ENCODE measurements at places on chromosomes 13 and 19.

- no peak for DNase-seq
Measured at GRCh38 chr13:97914540-97914939, 38.9 kb upstream of the IPO5 start.

DNA sequence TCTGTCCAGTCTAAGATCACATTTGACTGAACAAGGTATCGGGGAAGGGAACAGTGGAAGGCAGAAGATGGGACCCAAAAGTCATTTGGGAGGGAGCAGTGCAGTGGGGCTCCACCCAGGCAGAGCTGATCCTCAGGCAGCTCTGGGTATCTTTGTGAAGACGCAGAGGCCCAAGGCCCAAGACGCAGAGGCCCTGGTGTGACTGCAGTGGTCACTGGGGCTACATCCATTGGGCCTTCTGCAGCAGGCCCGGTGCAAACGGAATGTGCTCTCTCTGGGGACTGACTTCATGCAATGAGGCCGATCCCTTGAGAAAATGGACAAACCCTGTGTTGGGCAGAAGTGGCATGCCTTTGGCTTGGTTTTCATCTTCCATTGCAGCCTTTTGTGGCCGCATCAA lies 463.4 kb upstream of the ZNF507 start:
- no peak for DNase-seq

GRCh38 chr19:47158879-47159503 lies 28.4 kb downstream of the SAE1 start:
- no peak for DNase-seq

DNA sequence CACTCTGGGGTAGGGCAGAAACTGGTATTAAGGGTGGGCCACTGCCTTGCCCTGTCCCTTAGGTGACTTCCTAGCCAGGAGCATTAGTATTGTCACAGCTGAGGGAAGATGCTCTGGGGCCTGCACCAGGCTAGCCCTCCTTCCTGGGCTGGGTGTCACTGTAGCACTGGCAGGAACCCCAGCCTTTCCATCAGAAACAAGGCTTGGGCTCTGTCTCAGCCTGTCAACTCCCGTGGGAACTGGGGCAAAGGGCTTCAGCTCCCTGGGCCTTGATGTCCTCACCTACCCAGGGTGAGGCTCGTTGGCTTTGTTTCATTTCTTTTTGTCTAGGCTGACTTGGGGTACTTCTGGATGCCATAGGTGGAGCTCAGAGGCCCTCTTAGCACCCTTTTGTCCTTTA lies 18.0 kb downstream of the PAF1 start:
- DNase-seq, result no peak

- DNase-seq, result no peak
Measured at GRCh38 chr19:40414542-40415535, 1.7 kb upstream of the PRX start.

GRCh38 chr13:49086722-49087121 lies 111.0 kb downstream of the FNDC3A start:
- no peak for DNase-seq

GRCh38 chr19:50975766-50976165 lies 6.4 kb upstream of the KLK6 start:
- no peak for DNase-seq

GRCh38 chr13:113495494-113496210 lies 5.1 kb upstream of the DCUN1D2 start:
- DNase-seq, result no peak

DNA sequence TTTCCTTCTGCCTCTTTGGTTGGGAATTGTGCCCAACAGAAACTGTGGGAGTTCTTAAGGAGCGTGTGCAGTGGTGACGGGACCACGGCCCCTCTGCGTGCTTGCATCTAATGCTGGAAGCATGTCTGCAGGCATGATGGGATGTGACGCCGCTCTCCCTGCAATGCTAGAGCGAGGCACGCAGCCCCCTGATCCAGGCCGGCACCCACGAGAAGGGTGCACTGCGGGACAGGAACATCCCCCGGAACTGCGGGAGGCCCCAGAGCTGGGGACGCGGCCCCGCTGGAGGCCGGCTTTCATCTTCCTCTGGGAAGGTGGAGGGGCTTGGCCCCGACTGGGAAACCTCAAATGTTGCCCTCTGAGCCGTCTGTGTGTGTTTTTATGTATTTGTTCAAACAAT lies 32.7 kb downstream of the TMEM255B start:
- no peak for DNase-seq

GRCh38 chr13:83845106-83845505 lies 37.2 kb downstream of the SLITRK1 start:
- DNase-seq, result no peak

GRCh38 chr13:106491928-106492587 lies 43.4 kb downstream of the EFNB2 start:
- no peak for DNase-seq

- no peak for DNase-seq
Measured at GRCh38 chr19:13033819-13034611, 38.7 kb downstream of the NFIX start.

DNA sequence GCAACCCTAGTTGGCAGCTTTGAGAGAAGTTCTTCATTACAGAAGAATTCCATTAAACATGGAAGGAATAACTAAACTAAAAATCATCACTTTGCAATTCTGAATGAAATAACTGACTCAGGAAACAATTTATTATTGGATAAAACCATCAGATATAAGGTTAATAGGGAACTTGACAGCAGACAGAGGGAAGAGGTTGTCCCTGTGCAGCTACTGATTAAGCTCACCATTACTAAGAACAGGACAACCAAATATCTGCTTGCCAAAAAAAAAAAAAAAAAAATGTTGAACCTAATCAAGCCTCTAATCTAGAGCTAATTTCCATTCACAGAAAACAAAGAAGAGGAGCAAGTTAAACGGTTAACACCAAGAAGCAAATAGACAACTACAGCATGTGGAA lies 12.8 kb downstream of the N4BP2L2 start:
- DNase-seq, result no peak

DNA sequence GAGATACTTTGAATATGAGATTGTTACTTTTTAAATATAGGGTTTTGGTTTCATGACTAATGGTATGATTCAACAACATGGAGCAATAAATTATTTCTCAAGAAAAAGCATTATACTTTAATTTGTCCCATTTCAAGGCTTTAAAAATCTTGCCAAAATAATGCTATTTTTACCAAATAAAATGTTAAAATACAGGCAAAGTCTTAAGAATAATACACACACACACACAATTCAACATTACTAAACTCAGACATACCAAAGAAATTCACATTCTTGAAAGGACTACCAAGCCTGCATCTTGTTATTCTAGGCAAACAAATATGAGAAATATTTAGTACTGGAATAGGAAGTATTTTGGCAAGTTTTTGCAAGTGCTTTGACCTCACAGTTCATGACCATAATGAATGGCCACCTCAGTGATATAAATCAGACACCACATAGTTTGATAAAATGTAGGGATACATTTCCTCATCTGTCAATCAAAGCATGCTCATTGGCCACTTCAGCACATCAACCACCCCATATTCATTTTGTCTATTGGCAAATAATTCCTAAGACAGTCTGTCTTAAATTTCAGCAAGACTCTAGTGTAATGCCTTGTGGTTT lies 107.2 kb downstream of the NALCN start:
- DNase-seq, result no peak

DNA sequence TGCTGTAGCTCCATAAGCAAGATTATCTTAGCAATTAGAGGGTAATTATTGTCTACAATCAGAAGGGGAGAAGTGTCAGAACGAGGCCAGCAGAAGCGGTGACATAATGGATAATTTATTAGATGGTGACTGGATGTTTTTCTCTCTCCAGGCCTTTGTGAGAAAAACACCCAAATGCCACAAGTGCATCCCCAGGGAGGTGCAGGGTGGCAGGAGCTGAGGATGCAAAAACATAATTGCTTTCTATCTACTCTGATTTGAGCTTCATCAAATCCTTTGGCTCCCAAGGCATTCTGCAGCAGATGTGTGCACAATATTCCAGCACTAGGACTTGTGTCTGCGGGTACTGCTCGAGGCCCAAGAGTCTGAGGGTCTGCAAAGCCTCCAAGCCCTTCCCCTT lies 220.1 kb upstream of the SERP2 start:
- DNase-seq, result no peak

- no peak for DNase-seq
Measured at GRCh38 chr19:12647490-12648071, 19.0 kb downstream of the MAN2B1 start.

- DNase-seq, result no peak
Measured at GRCh38 chr13:28137596-28137995, 749 bp upstream of the PAN3 start.

- no peak for DNase-seq
Measured at GRCh38 chr19:9986787-9987281, 23.5 kb downstream of the COL5A3 start.

DNA sequence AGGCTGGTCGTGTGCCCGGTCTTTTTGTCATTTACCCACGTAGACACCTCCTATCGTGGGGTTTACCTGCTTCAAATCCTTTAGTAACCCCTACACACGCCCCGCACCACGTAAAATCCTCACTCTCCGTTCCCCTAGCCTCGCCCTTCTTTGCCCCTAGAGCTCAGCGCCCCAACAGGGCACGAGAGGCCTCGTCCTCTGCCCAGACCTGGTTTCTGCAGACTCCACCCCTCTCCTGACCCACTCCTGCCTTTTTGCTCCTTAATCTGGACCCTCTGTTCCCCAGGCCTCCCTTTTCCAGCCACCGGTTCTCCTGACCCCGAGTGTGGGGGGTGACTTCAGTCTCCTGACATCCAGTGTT lies 412 bp downstream of the ZNF528 start:
- no peak for DNase-seq

GRCh38 chr13:101623470-101624209 lies 171.2 kb downstream of the ITGBL1 start:
- DNase-seq, result no peak

DNA sequence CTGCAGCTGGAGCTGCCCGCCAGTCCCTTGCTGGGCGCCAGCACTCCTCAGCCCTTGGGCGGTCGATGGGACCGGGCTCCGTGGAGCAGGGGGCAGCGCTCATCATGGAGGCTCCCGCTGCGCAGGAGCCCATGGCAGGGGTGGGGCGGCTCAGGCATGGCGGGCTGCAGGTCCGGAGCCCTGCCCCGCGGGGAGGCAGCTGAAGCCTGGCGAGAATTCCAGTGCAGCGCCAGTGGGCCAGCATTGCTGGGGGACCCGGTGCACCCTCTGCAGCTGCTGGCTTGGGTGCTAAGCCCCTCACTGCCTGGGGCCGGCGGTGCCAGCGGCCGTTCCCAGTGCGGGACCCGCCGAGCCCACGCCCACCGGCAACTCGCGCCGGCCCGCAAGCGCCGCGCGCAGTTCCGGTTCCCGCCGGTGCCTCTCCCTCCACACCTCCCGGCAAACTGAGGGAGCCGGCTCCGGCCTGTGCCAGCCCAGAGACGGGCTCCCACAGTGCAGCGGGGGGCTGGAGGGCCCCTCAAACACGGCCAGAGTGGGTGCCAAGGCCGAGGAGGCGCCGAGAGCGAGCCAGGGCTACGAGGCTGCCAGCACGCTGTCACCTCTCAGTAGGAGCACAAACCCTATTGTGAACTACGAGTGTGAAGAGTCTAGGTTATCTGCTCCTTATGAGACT lies 687.1 kb downstream of the PCDH17 start:
- DNase-seq, result no peak

GRCh38 chr19:44588771-44589112 lies 24.6 kb upstream of the IGSF23 start:
- no peak for DNase-seq

GRCh38 chr13:29164116-29164515 lies 344.0 kb downstream of the MTUS2 start:
- no peak for DNase-seq

- no peak for DNase-seq
Measured at GRCh38 chr19:5395556-5395955, 54.9 kb upstream of the PTPRS start.

DNA sequence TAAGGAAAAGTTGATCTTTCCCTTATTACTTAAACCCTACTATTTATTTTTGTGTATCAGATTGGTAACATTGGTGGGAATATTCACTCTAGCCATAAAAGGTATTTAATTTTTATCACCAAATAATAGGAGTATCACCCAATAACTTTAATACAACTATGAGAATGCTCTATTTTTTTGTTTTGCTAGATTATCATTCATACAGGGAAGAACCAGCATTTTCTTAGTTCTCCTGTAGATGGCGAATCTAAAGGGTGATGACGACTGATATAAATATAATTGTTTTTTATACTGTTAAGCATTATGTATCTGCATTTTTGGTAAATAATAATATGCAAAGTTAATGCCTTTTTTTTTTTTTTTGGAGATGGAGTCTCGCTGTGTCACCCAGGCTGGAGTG lies 7.9 kb upstream of the FRY start:
- DNase-seq, result no peak

GRCh38 chr19:47130120-47130588 lies 481 bp upstream of the SAE1 start:
- DNase-seq, result no peak
